ENCODE measurements at places on chromosomes 1 and 21.

- DNase-seq = peak; percentile 59
These were observed 64.7 kb upstream of the HIVEP3 start for GRCh38 chr1:41983451-41983850.

DNA sequence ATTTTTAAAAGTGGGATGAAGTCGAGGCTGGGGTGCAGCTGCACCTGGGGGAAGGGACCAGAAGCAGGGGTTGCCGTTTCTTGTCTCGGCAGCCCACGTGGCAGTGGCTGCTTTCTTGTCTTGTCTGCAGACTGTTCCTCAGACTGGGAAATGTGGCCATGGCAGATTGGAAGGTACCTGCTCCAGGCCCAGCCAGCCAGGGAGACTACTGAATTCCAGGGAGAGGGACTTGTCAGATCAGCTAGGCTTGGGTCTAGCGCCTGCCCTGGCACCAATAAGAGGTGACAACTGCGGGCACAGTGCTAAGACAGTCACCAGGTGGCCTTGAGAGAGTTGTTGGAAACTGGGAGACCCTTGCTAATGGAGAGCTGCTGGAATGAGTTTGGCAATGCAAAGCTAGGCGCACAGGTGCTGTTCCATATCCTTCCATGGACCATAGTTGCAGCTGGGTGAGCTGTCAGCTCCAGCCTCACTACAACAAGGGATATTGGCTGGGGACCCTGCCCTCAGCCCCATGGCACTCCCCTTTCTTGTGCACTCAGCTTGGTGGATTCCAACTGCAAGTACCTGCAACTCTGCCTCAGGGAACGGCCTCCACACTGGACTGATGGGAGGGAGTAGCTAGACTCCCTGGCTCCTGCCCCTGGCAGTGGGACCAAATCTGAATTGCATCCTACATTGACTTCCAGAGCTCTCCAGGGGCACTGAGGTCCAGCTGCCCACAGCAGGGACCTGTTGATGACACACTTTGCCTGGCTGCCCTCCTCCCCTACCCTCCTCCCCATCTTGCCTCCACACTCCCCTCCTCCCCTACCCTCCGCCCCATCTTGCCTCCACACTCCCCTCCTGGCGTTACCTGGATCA is 9.9 kb upstream of the IL22RA1 start:
- no peak for DNase-seq

- DNase-seq = no peak
These were observed 6.6 kb downstream of the TXLNA start for GRCh38 chr1:32186077-32186476.

DNA sequence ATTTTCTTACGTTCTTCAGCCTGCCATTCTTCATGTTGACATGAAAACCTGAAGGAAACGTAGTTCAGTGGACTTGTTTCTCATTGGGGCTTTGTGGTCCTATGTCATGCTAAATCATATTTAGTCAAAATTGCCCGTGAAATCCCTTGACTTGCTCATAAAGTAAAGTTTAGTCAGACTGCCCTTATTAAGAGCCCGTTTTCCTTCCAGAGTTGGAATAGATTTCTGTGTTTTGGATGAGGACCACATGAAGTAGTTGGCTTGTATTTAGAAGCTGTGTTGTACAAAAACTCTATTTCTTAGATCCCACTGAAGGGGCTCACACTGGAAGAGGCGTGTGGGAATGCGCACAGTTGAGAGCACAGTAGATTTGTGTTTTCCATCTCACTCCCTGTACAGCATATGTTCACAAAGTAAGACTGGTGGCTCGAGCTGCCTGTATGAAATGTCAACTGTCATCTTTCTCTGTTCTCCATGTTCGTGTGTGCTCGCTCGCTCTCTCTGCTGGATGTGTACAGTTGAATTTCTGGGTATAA is 42.4 kb downstream of the CAMTA1 start:
- no peak for DNase-seq

DNA sequence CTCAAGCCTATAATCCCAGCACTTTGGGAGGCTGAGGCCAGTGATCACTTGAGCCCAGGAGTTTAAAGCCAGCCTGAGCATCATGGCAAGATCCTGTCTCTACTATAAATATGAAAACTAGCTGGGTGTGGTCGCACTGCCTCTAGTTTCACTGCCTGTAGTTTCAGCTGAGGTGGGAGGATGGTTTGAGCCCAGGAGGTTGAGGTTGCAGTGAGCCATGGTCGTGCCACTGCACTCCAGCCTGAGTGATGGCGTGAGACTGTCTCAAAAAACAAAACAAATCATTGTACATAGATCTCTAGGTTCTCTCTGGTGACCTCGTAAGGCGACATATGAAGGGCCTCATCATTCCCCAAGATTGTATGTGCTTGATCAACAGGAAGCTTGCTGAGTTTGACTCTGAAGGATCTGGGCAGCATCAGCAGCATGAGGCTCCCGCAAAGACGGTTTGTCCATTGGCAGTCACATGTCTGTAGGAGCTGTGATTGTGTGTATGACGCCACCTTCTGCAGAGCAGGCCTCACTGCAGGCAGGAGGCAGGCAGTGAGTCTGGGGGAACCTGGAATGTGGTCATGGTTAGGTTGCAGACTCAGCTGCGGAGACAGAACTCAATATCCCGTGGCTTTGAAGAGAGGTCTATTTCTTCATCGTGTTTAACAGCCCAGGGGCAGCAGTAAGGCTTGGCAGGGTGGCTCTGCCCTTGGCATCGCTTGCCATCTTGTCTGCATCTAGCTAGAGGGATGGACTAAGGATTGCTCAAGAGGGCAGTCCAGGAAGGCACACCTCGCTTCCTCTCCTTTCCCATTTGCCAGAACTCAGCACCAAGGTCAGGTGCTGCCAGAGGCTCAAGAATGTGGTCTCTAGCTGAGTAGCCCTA is 14.0 kb downstream of the ATP5PO start:
- DNase-seq = peak; percentile 51

GRCh38 chr1:54624466-54625464 is 1.4 kb upstream of the FAM151A start:
- no peak for DNase-seq

DNA sequence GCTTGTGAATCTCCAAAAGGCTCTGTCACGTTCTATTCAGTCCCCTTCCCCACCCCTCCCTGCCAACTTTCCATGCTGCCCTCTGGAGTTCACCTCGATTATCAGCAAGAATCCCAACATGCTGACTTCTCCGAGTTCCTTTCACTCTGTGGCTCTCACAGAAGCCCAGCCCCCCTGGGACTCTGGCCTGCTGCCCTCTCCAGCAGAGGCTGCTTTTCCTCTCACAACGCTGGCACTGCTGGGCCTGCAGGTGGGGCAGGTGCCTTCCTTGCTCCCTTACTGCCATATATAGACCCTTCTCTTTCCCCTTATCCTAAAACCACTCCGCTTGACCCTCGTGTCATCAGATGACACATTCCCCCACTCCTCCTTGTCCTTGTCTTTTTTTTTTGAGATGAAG is 10.2 kb upstream of the RNF186 start:
- no peak for DNase-seq

GRCh38 chr1:17883662-17884395 is 128.7 kb downstream of the ACTL8 start:
- no peak for DNase-seq

DNA sequence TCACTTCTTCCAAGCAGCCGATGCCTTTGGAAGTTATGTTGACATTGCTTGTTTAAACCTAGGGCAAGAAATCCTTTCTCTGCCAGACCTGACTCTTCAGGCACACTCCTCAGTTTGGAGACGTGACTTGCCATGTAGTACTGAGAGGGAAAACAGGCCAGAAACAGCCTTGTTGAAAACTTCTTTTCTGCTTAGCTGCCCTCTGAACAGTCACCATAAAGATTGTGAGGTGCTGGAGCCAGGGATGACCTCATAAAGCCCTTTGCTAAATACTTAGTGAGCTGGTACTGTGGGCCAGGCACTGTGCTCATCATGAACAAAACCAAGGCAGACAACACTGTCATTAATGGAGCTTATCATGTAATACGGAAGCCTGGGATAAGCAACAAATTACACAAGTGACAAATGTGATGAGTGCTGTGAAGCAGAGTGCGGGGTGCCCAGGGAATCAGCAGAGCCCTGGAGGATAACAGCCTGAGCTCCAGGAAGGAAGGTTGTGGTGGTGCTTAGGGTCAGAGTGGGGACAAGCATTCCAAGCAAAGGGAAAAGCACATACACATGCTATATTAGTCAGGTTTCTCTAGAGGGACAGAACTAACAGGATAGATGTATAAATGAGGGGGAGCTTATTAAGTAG is 42.4 kb downstream of the MTARC1 start:
- DNase-seq = no peak

DNA sequence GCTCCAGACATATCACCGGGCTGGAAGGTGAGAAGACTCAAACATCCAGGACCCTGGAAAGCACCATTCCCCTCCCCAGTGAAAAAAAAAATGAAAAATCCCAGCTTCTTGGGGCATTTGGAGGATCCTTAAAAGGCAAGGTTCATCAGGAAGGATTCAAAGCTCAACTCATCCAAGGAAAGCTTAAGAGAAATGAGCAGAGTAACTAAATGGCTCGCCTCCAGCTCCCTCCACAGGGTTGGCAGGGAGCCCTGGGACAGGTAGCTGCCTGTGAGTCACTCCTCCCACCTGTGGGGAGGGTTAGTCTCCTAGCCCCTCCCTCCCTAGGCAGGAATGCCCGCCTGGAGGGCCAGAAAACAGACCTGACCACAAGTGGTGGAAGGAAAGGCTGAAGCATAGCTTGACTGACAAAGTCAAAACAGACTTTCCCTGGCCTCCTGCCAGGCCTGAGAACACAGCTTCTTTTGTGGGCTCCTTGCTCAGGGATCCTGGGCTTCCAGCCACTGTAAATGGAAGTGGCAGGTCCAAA is 712 bp upstream of the LAMB3 start:
- peak; percentile 98 for DNase-seq

DNA sequence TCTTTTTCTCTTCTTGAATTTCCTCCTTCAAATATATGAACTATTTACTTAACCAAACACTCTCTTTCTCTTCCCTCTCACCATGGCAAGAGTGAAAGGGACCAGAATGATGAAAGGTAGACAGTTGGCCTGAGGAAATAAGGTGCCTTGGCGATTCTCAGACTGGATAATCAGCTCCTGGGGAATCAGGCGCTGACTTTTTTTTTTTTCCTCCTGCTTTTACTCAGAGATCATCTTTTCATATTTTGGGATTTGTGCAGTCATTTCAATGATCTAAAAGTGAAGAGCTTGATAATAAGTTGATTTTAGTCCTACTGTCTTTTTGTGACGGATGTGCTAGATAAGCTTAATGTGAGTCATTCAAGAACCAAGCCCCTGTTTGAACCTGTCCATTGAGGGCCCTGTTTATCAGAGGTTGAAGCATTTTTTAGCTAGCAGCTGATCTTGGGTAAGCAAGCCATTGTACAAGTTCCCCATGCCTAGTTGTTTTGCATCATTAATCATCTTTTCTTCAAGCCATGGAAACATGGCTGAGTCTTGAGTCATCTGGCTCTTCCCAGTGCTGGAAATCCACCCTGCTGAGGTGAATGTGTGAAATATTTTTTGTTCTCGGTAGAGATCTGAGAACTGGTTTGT is 40.8 kb downstream of the ITSN1 start:
- peak; percentile 92 for DNase-seq
